Left forelimb (tissue), 1 donor: ENCODE measurements at places on chromosomes 3 and 15.

- no peak for DNase-seq
Observed at GRCh38 chr3:51581524-51581923, 43.0 kb downstream of the RAD54L2 start.

- DNase-seq, result no peak
Observed at GRCh38 chr15:72304596-72304995, 15.4 kb downstream of the CELF6 start.

DNA sequence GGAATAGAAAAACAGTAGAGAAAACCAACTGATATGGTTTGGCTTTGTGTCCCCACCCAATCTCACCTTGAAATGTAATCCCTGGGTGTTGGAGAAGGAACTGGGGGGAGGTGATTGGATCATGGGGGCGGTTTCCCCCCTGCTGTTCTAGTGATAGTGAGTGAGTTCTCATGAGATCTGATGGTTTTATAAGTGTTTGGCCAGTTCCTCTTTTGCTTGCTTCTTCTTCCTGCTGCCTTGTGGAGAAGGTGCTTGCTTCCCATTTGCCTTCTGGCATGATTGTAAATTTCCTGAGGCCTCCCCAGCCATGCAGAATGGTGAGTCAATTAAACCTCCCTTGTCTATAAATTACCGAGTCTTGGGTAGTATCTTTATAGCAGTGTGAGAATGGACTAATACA is 48.4 kb downstream of the EOMES start:
- no peak for DNase-seq

- DNase-seq, result no peak
Observed at GRCh38 chr3:16978234-16978920, 93.6 kb downstream of the PLCL2 start.

DNA sequence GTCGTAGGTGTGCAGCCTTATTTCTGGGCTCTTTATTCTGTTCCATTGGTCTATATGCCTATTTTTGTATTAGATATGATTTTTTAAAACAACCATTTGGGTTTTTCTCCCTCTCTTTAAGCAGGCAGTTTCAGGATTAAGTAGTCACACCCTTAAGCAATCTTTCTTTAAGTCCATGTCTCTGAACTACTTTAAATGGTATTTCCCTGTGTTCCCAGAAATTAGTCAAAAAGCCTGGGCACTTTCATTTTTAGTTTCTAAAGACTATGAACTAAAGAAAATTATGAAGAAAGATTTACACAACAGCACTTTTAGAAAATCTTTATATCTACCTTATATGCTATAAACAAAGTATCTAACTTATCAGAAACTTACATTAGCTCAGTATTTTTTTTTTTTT is 110.3 kb downstream of the FAIM start:
- no peak for DNase-seq

- DNase-seq, result no peak
Observed at GRCh38 chr3:194032828-194033435, 103.0 kb upstream of the HES1 start.

- peak; percentile 83 for DNase-seq
Observed at GRCh38 chr15:41558400-41559238, at the start of gene TYRO3. TYRO3 (plus strand) TSS chr15:41559212; CDS start chr15:41559258, 46 bp downstream.

DNA sequence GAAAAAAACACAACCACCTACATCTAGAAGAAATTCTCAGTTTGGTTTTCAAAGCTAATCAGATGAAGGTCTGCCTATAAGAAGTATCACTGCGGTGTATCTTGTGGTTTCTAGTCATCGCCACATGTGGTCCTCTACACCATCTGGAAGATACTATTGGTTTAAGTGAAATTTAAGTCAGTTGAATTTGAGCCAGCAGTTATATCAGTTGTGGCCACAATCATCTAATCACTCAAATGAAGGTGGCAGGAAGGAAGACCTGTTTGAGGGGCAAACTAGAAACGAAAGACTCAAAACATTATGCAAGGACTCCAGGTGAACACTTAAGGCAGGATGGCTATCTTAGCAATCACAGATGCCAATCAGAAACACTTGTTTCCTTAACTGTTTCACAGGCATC is 48.7 kb downstream of the ETV5 start:
- DNase-seq, result no peak

DNA sequence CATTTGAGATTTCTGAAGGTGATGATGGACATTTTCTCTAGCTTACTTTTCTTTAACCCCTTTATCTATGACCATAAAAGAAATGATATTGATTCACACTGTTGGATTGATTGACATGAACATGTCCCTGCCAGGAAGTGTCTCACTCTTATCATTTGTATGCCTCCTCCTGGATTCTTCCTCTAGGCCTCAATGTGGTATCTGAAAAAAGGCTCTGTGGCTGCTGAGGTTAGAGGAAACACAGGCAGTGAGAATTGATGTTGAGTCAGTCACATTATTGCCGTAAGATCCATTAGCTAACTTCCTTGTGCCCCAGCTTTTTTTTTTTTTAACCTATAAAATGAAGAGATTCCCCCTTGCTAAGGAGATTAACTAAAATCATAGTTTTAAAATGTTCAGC is 8.0 kb upstream of the THRB start:
- no peak for DNase-seq

DNA sequence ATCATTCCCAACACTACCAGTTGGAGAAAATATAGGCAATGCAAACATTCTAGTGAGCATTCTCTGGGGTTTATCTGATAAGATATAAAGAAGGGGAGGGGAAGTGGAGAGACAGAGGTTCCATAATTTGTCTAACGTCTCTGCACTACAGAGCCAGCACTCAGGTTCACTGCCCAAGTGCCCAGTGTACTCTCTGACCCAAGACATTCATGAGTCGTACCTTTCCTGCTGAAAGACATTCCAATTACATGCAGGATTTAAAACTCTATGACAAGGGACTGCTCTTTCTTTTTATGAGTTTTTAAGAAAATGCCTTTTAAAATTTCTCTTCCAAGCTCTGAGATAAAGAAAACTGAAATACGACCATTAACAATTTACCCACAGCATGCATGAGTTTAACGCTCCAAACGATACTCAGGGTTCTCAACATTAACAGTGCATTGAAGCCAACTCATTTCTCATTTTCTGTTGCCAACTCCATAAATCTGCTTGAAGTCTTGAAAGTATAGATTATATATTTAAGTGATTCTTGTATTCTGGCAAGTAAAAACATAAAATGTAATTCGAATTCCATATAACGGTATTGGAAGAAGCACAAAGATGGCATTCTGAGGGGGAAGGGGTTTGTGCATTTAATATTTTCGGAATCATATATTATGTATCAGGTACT is 193.4 kb downstream of the SUCLG2 start:
- no peak for DNase-seq

- no peak for DNase-seq
Observed at GRCh38 chr3:60497902-60498301, 753.4 kb downstream of the FHIT start.

DNA sequence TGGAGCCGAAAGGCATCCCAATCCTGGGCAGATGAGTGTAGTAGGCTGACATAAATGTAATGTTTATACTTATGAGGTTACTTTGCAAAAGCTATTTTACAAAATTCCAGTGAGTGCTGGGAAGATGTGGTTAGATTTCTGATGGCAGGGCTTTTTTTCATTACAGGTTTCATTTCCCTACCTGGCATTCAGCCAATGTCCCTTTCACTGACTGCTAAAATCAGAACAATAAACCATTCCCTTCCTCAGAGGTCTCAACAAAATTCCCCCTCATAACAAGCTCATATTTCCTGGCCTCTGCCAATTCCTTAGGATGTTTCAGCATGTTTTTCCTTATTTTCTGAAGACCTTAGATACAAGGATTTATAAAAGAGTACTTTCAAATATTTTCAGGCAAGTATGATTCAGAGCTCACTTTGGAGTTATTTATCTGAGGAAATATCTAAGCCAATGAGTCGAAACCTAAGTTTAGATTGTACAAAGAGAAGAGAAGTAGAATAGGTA is 40.9 kb upstream of the CCDC80 start:
- no peak for DNase-seq

DNA sequence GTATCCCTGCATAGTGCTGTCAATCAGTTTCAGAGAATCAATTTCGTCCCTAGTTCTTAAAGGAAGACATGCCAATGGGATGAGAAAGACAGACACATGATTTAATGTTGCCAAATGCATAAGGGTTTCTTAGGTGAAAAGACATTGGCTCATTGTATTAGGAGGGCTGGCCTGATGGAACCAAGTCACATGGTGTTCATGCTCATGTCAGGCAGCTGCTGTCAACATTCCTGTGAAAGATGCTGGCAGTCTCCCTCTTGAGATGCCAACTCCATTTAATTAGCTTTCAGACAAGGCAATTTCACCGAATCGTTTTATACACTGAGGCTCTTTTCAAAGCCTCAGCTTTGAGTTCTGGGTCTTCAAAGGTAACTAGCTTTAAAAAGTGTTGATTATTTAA is 16.1 kb upstream of the IL1RAP start:
- DNase-seq, result no peak

DNA sequence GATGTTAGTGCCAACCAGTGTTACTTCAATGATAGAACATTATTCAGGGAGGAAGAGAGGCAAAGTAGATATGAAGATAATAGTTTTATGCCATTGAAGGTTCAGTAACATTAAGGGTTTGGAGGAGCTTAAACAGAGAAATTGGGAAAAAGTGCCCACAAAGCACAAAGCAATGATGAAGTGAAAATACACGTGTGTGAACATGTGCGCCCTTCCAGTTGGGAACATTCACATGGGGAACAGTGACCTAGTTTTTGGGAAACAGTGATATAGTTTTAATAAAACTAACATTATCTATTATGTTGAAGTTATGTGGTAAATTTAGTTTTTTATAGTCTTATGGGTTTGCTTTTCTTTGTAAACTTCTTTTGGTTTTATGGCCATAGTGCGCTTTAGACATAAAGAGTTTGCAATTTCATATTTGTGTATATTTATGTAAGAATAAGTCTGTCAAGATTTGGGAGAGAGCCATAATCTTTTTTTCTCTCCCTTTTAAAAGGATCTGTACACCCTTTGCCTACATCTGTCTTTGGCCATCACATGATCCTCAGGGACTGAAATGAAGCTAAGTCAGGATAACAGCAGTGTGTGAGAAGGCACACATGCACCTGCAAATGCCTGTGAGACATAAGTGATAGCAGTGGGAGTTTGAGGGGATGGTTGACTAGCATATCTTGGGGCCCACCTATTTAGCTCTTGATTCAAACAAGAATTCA is 450.3 kb upstream of the THRB start:
- DNase-seq, result no peak

- DNase-seq, result no peak
Observed at GRCh38 chr3:8981296-8981695, 18.0 kb upstream of the RAD18 start.

GRCh38 chr3:60463685-60464084 is 787.6 kb downstream of the FHIT start:
- DNase-seq, result no peak

DNA sequence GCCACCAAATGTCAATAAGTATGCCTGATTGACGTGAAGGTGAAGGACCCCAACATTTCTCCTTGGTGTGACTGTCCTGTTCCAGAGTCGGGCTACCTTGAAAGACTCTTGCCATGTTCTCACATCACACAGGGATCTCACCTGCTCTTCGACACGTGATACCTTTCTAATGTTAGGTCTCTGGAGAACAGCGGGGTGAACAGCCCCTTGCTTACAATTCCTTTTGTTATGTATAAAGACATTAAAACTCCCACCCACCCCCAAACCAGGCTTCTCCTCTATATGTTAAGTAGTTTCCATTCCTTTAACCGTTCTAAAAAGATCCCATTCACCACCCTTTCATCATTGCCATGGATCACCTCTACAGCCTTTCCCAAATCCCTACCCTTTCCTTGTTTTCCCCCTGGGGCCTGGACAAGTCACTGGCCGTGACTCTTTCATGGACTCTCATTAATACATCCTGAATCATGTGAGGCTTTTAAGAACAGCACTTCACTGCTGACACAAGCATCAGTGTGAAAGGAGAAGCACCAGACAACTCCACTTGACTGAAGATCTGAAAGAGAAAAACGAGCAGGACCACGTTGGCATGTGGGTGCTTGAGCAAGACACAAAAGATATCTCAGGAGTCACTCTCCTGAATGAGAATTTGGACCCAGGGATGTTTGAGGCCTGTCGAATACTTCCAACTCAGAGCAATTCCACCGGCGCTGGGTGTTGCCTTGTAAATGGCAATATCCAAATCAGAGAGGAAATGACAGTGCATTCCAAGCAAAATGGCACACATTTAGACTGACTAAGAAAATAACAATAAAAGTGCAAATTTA is 115.0 kb downstream of the FOXP1 start:
- no peak for DNase-seq

GRCh38 chr15:78103406-78104118 is 11.2 kb downstream of the SH2D7 start:
- no peak for DNase-seq

DNA sequence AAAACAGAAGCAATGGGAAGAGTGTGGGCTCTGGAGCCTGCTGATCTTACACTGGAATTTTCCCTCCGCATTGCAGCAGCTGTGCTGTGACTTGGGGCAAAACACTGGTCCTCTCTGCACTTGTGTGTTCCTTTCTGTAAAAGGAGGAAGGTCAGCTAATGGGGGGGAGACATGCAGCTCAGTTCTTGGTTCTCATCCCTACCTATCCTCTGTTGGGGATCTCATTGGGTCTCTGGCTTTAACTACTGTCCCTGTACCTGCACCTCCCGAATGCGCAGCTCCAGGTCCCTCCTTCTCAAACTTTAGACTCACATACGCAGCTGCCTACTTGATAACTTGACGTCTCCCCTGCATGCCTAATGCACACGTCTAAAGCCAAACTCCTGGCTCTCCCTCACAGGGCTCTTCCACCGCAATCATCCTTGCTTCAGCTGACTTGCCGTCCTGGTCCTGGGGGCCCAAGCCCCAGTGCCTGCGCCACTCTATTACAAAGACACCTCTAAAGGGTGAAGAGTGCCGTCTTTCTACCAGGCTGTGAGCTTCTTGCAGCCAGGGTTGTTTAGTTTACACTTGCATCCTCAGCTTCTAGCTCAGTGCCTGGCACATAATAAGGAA is 5.9 kb upstream of the TMEM44 start:
- no peak for DNase-seq

DNA sequence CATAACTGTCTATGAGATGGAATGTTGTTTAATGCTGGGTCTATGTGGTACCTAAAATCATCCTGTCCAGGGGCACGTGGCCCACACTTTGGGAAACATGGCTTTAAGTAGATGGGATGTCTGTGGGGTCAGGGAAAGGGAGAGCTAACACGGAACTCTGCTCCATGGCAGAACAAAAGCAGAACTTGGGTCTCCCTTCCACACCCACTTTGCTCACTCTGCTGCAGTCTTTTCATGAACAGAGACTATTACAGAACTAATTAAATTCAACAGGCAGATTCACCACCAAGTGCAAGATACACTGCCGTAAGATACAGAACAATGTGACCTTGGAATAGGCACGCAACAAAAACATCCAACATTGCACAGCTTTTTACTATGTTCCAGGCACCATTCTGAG is 28.2 kb downstream of the POPDC2 start:
- no peak for DNase-seq
